ENCODE measurements at places on chromosomes 6 and 20. TPM values are rescaled to one million over a fixed set of nuclear protein-coding genes. Genes with fewer than 3 reads are reported as not detected.

DNA sequence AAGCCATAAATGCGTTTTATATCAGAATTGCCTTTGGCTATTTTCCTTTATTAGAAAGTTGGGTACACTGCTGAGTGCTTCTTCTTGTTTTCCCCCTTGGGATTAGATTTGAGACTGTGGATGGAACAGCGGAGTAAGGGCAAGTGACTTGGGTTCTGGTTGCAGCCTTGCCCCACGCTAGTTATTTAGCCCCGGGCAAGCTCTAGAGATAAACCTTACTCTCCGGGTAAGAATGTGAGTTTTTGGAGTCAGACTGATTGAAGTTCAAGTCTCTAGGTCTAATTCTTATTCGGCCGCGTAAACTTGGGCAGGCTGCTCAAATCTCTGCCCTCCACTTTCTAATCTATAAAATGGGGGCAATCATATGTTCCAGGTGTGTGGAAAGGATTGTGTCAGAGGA, 8.9 kb downstream of the TSHZ2 start:
- H3K4me1 ChIP-seq = no peaks in the 10 kb centered on the region
- no peaks in the 10 kb centered on the region for H3K27me3 ChIP-seq
- no peak overlapping the region for H3K4me3 ChIP-seq
- H3K36me3 ChIP-seq = no peaks in the 10 kb centered on the region
- no peak for DNase-seq

DNA sequence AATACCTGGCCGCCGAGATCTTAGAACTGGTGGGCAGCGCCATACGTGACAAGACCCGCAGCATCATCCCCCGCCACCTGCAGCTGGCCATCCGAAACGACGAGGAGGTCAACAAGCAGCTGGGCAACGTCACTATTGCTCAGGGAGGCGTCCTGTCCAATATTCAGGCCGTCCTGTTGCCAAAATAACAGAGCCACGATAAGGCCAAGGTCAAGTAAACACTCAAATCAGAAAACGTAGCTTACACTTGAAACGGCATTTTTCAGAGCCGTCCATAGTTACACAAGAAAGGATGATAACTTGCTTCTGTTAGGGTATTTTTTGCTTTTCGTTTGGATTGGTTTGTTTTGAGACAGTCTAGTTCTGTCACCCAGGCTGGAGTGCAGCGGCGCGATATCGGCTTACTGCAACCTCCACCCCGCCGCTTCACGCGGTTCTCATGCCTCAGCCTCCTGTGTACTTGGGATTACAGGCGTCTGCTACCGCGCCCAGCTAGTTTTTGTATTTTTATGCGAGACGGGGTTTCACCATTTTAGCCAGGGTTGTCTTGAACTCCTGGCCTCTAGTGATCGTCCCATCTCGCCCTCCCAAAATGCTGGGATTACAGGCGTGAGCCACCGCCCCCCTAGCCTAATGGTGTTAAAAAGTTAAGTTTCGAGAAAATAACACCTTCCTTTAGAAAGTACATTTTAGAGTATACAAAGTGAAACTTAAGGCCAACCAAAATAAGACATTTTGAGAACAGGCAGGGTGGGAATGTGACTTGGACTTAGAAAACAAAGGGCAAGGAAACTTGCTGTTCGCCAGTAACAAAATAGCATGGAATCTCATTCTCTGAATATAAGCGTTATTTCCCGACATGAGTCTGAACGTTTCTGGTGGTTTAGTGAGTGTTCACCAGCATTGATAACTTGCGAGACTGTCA, 42.8 kb upstream of the HFE start:
- H3K4me1 ChIP-seq = peaks cover 7% of the 10 kb centered on the region
- peak; percentile 22 for DNase-seq
- H3K4me3 ChIP-seq = peak overlapping the region; percentile 42
- H3K36me3 ChIP-seq = no peaks in the 10 kb centered on the region
- H3K27me3 ChIP-seq = no peaks in the 10 kb centered on the region

DNA sequence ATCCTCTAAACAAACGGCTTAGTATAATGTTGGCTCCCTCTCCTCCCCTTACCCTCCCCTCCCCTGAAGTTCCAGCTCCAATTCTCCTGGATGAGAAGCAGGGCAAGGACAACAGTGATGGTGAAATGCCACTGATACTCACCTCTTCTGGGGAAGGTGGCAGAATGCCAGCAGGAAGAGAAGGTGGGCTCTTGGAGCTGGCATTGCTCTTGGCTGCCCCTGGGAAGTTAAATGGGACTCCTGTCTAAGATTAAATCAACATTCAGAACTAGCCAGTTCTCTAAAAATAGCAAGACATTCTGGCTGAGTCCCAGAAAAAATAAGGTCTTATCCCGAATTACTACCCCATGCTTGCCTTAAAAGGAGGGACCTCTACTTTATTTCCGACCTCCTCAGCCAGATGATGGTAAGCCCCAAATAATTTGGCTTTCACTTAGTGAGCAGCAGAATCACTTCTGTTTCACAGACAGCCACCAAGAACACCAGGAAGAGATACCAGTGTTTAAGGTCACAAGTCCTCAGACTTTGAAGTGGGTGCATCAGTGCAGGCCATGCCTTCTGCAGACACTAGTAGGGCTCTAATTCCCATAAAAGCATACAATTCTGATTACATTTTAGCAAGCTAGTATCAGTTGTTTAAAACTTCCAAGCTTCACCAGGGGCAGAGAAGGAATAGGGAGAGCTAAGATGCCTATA, 46.0 kb upstream of the IL17A start:
- no peak overlapping the region for H3K27ac ChIP-seq
- H3K36me3 ChIP-seq = no peaks in the 10 kb centered on the region
- H3K4me3 ChIP-seq = no peak overlapping the region
- H3K27me3 ChIP-seq = no peaks in the 10 kb centered on the region

GRCh38 chr6:28589234-28589956, 63.7 kb downstream of the GPX5 start:
- DNase-seq = peak; percentile 98
- H3K4me1 ChIP-seq = peaks cover 21% of the 10 kb centered on the region
- no peaks in the 10 kb centered on the region for H3K36me3 ChIP-seq
- peak overlapping the region; percentile 37 for H3K27ac ChIP-seq

CLDN20 gene
- total RNA-seq = not detected

DNA sequence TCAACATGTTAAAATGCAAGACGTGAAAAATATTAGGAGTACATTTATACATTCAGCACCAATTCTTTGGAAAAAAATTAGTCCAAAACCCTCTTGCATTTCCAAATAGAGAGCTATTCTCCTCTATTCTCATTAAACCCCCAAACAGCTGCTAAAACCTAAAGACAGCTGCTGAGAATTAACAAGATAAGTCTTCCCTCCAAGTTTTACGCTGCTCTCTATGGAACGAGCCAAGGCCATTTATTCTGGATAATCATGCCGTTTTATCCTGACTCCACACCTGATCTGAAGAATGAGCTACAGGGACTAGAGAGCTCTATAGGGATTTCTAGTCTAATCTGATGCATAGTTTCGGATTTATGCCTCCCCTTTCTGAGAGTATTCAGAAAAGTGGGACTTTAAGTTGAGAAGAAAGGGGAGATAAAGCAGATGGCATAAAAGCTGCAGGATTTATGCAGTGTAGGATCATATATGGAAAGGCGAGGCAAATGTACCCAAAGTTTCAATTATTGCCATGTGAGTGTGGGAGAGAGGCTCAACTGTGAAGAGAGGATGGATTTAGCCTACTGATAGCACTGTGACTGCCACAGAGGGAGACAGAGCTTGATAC, 64.7 kb upstream of the HS3ST5 start:
- DNase-seq = no peak
- no peaks in the 10 kb centered on the region for H3K36me3 ChIP-seq
- H3K4me1 ChIP-seq = no peaks in the 10 kb centered on the region
- no peak overlapping the region for H3K4me3 ChIP-seq

GRCh38 chr6:152920016-152920415, 62.8 kb downstream of the FBXO5 start:
- no peaks in the 10 kb centered on the region for H3K36me3 ChIP-seq
- H3K27me3 ChIP-seq = no peaks in the 10 kb centered on the region
- DNase-seq = no peak
- no peaks in the 10 kb centered on the region for H3K4me1 ChIP-seq
- no peak overlapping the region for H3K4me3 ChIP-seq

GRCh38 chr6:134920422-134920821, 29.5 kb downstream of the ALDH8A1 start:
- H3K4me1 ChIP-seq = no peaks in the 10 kb centered on the region
- H3K27me3 ChIP-seq = no peaks in the 10 kb centered on the region
- H3K4me3 ChIP-seq = no peak overlapping the region
